ENCODE measurements at places on chromosomes 11 and 22.

- peak; percentile 7 for DNase-seq
Observed at GRCh38 chr11:123719452-123719851, 22.0 kb downstream of the ZNF202 start.

- DNase-seq = no peak
Observed at GRCh38 chr11:65726660-65727059, 6.1 kb upstream of the RNASEH2C start.

DNA sequence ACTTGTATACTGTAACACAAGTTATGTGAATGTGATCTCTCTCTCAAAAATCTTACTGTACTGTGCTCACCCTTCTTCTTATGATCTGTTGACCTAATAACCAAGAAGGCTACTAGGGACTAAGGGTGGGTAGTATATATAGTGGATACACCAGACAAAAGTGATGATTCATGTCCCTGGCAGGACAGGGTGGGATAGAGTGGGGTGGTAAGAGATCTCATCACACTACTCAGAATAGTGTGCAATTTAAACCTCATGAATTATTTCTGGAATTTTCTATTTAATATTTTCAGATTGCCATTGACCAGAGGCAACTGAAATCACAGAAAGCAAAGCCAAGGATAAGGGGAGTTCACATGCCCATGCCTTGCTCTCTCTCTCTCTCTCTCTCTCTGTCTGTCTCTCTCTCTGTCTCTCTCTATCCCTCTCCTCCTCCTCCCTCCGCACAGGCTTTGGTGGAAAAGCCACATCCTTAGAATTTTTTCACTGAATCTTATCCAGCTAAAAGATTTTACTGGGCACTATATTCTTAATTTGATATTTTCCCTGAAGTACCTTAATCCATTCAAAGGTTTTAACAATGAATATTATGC is 12.0 kb upstream of the STK33 start:
- no peak for DNase-seq

DNA sequence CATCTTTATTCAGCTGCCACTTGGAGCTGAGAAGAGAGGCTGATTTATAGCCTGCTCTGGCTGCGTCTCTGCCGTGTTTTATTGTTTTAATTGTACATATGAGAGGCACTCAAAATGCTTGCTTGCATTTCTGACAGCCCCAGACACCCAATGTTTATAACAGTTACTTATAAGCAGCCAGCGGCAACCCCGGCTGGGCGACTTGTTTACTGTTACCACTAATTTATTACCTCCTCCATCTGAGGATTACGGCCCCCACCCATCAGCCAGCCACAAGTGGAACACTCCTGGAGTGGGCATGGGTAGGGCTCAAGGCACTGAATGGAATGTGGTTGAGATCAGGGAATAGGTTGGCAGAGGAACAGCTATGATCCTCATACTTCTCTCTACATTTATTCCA is 61.2 kb downstream of the CLPB start:
- DNase-seq = no peak

DNA sequence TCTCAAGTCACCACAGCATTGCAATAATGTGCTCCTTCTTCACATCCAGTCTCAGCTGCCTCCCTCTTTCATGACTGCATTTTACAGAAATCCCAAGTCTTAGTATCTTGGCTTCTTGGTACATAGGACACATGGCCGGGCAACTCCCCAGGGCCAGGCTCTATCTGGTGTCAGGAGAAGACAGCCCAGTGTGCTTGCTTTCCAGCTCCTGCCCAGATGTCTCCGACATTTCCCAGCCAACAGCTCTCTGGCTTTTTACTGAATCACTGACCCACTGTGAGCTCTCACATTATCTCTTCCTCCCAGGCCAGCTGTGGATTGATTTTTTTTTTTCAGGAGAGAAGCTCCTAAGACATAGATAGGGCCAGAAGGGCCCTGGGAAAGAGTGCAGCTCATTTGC is 346.0 kb upstream of the C11orf87 start:
- no peak for DNase-seq

GRCh38 chr11:58905721-58906547 is 33.4 kb upstream of the GLYATL1 start:
- DNase-seq = peak; percentile 64

DNA sequence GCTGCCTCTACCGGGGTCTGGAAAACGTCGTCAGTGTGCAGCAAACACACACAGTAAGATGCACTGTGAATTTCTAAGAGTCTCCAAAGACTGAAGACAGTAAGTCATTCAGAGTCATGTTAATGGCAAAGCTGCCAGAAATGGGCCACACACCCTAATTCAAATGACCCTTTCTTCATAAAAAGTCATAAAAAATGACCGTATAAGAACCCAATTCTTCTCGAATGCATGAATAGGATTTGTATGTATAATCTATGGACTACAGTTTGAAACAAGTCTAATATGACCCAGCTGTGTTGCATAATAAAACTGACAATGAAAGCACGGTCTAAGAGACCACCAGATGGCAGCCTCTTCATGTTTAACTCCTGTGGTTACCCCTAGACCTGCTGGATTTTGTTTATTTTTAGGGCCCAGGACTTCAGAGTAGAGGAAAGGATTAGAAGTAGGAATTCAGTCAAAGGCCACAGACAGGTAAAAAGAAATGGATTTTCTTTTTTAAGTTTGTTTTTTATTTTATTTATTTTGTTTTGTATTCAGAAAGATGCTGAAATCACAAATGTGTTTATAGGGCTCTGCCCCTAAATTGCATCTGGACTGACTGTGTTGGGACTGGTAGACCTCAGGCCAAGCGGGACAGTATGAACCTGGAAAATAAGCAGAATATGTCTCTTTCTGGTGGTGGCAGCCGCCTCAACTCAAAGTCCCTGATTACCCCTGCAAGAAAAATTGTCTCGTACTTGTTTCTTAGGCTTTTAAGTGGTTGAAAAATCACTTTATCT is 32.1 kb upstream of the SLC5A12 start:
- DNase-seq = peak; percentile 35

DNA sequence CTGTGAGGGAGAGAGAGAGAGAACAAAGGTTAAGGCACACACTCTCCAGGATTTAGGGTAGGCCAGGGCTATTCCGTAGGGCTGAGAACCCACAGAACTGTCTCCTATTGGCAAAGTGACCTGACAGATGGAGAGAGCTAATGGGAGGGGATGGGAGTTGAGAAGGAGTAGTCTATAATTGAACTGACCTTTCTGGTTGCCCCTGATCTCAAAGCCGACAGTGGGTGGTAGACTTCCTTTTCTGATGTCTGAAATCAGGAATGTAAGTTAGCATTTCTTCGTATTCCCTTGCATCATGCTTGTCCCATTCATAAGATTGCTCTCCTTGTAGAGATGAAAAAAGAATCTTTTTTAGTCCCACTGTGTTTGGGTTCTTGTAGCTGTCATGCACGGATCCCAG is 210.1 kb downstream of the NTM start:
- DNase-seq = no peak

DNA sequence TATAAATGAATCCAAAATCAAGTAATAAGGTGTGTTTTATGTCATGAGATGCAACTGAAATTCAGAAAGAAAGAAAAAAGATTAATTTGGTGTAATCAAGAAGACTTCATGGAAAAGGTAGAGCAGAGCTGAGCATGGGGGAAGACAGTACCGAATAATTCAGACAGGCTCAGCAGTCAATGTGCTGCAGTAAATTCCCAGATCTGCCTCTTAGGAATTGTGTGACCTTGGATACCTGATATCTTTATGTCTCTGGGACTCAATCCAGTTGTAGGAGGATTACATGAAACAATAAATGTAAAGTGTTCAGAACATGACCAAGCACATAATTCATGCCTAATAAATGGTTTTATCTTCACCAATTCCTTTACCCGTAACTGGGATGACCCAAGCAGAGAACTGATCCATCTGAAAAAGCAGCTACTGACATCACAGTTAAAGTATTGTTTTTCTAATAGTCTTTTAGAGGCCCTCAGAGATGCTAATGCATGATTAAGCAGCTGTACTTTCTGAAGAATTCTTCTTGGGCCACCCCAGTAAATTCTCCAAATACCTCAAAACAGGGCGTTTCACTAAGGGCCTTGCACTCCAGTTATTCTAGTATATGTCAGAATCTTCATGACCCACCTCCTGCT is 7.8 kb downstream of the MS4A12 start:
- DNase-seq = no peak

DNA sequence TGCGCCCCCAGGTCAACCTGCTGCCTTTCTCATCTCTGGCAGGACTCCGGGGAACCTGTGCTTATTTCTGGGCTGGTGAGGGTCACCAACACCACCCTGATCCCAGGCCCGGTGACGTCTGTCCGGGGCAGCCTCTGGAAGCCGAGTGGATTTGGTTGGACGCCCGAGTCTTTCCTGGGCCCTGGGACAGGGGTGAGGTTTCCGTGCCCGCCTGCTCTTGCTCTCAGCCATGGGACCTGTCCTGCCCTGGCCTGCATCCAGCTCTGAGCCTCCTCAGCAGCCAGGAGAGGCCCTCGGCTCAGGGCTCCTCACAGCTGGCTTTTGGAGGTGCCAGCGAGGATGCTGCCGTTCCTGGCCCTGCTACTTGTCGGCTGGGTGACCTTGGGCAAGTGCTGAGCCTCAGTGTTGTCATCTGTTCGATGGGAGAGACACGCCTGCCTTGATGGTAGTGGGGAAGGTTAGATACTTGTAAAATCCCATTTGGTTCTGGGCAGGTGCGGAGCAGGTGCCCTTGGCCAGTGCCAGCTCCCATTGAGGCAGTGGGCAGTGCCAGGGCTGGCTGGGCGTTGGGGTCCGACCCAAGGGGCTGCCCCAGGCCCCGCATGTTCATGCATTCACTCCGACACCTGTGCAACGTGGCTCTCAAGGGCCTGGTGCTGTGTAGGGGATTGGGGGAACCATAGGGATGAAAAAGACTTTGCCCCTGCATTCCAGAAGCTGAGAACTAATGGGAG is 58.9 kb upstream of the THY1 start:
- no peak for DNase-seq

DNA sequence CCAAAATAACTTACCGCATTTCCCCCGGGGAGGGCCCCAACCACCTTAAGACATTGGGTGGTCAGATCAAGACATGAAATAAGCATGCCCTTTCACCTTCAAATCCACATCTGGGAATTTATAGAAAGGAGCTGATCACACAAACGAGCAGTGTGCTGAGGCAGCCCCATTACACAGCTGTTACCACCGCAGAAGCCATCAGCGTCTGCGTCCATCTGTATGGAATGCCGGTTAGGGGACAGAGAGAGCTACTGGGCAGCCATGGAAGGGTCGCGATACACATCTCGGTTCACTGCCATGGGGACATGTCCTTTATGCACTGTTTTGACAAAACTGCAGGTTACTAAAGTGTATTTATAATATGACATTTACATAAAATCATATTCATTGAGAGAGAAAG is 105.1 kb upstream of the LMO1 start:
- DNase-seq = no peak

Measured in lung microvascular endothelial cell (primary cell).